ENCODE measurements at places on chromosomes 11 and 22.
A peak's percentile ranks its signal among the peaks of the same experiment; 100 is the strongest.

GRCh38 chr11:64638018-64638665 lies 47.1 kb downstream of the SLC22A12 start:
- DNase-seq = no peak

- no peak for DNase-seq
Measured at GRCh38 chr11:82959987-82960778, 58.6 kb downstream of the DDIAS start.

- no peak for DNase-seq
Measured at GRCh38 chr11:60242740-60243239, at the start of gene MS4A4E. TSS of gene MS4A4E (minus strand) at chr11:60243137. CDS start at chr11:60230055, 13,082 bp downstream.

DNA sequence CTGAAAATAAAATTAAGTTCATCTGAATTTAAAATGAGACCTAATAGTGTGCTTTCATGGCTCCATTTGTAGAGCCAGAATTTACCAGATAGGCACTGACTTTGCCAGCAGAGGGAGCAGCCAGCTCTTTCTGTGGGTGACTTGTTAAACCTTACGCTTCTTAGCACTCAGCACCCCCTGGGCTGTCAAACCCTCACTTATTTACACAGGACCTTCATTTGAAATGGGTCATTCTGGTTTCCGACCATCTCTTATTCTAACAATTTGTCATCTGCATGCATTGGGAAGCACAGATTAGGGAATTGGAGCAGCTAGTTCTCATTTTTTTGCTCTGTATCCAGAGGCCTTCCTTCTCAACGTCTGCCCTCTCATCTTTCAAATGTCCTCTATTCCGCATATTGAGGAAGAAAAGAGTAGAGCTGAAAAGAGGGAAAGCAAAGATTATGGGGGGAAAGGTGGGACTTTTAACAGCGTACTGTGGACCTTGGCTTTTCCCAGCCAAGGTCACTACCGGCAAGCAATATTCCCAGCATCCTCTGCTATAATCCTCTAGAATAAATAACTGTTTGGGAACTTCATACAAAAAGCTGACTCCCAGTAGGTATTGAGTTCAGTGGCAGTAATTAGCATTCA lies 3.1 kb downstream of the ASRGL1 start:
- DNase-seq = peak; percentile 17

- DNase-seq = no peak
Measured at GRCh38 chr11:75790986-75791385, 22.4 kb downstream of the DGAT2 start.

- no peak for DNase-seq
Measured at GRCh38 chr11:65130631-65131416, 3.5 kb downstream of the SYVN1 start.

GRCh38 chr11:79160791-79161403 lies 279.9 kb downstream of the TENM4 start:
- DNase-seq = no peak

- no peak for DNase-seq
Measured at GRCh38 chr11:2265854-2266585, 4.4 kb downstream of the ASCL2 start.

DNA sequence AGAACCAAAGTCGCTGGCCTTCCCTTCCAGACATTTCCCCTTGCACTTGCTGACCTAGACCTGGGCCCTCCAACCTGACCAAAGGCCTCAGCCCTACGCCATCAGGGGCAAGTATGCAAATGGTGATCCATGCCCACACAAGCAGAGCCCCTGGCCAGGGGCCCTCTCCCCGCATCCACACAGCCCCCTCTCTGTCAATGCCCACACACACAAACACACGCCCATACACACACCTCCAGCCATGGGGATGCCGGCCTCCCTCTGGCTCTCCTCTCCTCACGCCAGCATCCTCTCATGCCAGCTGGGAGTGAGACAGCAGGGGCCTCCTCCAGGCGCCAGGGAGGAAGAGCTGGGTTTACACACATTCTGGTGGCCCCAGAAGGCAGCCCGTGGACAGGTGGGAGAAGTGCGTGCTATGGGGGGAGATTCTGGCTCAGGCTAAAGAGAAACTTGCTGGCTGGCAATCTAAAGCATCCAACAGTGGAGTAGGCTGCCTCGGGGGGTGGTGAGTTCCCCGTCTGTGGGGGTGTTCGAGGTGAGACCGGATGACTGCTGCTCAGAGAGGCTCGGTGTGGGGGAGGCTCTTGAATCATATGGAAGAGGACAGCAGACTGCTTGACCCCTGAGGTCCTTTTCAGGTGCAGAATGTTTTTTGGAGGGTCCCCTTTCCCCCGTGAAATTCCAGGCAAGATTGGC lies 4.8 kb downstream of the NRXN2 start:
- no peak for DNase-seq

- no peak for DNase-seq
Measured at GRCh38 chr22:40855979-40856512, 393 bp downstream of the ST13 start.

GRCh38 chr11:76329983-76330382 lies 50.9 kb downstream of the THAP12 start:
- DNase-seq = no peak

GRCh38 chr11:44398266-44399030 lies 88.5 kb upstream of the ALX4 start:
- no peak for DNase-seq
